ENCODE measurements at places on chromosomes 5 and 9.

- no peak for DNase-seq
Measured at GRCh38 chr5:100761192-100761591, 141.9 kb downstream of the ST8SIA4 start.

DNA sequence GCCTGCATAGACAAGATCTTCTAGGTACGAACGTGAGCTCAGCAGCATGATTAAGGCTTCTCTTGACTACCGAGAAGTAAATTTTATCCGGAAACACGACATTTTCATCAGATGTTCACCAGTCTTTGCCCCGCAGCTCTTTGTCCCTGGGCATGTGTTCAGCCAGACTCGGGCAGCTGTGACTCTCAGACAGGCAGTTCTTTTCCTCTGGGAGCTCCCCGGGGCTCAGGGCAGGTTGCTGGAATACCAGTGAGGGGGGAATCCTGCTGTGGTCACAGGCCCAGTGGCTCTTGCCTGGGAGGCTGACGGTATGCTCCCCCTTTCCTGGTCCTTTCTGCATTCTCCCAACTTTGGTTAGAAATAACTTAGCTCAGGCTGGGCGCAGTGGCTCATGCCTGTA is 186.1 kb downstream of the GNA14 start:
- no peak for DNase-seq

DNA sequence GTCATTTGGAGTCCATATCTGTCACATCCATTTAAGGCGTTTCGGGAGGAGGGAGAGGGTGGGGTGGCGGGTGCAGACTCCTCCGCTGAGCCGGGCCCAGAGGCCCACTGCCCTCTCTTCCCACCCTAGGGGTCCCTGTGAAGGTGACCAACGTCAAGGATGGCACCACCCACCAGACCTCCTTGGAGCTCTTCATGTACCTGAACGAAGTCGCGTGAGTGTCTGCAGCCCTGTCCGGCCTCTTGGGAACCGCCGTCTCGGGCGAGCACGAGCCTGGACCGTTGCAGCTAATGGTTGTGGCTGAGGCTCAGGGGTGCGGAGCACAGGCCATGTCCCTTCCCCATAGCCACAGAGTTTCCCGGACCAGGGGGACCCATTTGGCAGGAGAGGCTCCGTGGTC is 34.8 kb downstream of the ASS1 start:
- no peak for DNase-seq

GRCh38 chr9:5718296-5719032 is 89.6 kb downstream of the RIC1 start:
- DNase-seq: no peak

DNA sequence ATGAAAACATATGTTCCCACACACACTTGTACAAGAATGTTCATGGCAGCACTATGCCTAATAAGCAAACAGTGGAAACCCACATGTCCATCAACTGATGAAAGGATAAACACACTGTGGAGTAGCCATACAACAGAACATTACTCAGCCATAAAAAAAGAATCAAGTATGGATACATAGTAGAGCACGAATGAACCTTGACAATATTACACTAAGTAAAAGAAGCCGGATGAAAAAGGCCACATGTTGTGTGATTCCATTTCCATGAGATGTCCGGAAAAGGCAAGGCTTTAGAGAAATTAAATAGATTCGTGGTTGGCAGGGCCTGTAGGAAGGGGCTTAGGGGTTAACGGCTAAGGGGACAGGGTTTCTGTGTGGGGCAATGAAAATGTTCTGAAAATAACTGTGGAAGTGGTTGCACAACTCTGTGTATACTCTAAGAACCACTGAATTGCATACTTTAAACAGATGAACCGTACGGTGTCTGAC is 51.4 kb downstream of the COL23A1 start:
- no peak for DNase-seq

DNA sequence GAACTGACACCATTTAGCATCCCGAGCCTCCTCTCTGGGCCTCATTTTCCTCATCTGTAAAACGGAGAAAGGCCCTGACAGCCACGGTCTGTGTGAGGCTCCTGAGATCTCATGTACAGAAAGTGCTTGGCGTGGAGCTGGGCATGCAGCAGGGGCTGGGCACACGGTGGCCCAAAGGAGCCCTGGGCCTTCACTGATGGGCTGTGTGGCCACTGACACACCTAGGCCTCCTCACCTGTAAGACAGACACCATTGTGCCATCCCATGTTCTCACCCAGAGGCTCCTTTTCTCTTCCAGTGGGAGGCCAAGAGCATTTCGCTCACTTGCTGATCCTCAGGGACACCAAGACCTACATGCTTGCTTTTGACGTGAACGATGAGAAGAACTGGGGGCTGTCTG is 1.6 kb downstream of the ORM1 start:
- DNase-seq: no peak

DNA sequence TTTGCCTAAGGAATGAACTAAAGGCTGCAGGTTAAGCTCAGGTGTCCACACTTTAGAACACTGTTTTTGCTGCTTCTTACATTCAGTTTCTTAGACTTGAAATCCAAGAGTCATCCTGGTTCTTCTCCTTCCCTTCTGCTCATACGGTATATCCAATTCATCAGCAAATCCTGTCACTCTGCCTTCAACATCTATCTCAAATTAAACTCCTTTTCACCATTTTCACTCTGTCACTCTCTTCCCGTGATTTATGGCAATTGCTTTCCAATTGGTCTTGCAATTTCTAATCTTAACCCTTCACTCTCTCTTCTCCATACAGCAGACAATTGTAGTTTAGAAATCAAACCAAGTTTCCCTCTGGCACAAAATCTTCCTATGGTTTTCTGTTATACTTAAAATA is 182.9 kb downstream of the MRPS30 start:
- no peak for DNase-seq

- DNase-seq: no peak
Measured at GRCh38 chr5:111746791-111747190, 10.2 kb downstream of the NREP start.

- no peak for DNase-seq
Measured at GRCh38 chr5:169826618-169827017, 153.7 kb downstream of the INSYN2B start.

GRCh38 chr5:35415309-35415708 is 185.0 kb upstream of the PRLR start:
- no peak for DNase-seq

GRCh38 chr9:112382501-112383364 is 2.8 kb downstream of the HSDL2 start:
- DNase-seq: no peak

DNA sequence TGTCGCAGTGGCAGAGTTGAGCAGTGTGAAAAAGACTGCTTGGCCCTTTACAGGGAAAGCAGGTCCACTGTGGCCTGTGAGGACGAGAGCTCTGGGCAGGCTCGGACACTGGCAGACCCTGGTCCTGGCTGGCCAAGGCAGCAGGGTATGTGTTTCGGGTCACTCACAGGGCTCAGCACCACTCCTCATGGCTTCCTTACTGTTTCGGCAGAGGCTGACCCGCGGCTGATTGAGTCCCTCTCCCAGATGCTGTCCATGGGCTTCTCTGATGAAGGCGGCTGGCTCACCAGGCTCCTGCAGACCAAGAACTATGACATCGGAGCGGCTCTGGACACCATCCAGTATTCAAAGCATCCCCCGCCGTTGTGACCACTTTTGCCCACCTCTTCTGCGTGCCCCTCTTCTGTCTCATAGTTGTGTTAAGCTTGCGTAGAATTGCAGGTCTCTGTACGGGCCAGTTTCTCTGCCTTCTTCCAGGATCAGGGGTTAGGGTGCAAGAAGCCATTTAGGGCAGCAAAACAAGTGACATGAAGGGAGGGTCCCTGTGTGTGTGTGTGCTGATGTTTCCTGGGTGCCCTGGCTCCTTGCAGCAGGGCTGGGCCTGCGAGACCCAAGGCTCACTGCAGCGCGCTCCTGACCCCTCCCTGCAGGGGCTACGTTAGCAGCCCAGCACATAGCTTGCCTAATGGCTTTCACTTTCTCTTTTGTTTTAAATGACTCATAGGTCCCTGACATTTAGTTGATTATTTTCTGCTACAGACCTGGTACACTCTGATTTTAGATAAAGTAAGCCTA is 15.7 kb downstream of the SQSTM1 start:
- DNase-seq: no peak

GRCh38 chr5:38809388-38810359 is 36.1 kb upstream of the OSMR start:
- DNase-seq: peak; percentile 70

- no peak for DNase-seq
Measured at GRCh38 chr5:133829786-133830185, 138.6 kb downstream of the C5orf15 start.

- no peak for DNase-seq
Measured at GRCh38 chr5:97042996-97043395, 99.4 kb downstream of the LIX1 start.

DNA sequence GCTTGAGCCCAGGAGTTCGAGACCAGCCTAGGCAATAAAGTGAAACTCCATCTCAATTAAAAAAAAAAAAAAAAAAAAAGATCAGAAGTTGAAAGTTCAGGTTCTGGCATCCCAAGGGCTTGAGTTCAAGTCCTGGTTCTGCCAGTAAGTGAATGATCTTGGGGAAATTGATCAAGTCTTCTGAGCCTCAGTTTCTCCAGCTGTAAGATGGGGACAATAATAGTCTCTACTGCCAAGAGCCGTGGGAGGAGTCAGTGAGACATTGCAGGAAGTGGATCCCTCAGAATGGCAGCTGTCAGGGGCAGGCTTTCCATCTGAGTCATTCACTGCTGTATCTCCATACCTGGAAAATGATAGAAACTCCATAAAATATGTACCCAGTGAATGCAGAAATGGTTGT is 37.8 kb upstream of the FUBP3 start:
- peak; percentile 37 for DNase-seq

DNA sequence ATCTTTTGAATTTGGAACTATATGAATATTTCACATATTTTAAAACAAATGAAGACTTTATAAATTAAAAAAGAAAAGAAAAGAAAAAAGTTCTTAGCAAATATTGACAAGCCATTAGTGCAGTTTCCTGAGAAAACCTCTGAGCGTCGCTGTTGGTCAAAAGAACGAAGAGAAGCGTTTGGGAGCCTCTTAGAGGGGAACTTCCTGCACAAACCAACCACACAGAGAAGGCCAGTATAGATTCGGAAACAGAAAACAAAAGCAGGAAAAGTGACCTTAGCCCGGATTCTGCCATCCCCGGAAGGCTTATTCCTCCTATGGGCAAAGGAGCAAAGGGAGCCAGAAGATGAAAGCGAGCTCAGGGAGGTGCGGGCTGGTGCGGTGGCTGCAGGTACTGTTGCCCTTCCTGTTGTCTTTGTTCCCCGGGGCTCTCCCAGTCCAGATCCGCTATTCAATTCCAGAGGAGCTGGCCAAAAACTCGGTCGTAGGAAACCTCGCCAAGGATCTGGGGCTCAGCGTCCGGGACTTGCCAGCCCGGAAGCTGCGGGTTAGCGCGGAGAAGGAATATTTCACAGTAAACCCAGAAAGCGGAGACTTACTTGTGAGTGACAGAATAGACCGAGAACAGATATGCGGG is at the start of gene PCDHGB2:
Gene PCDHGB2, plus strand, starts transcription at position 205 of the 637 bp plus-strand sequence. Its CDS starts 142 bp downstream, at position 347.
- peak; percentile 24 for DNase-seq

- DNase-seq: no peak
Measured at GRCh38 chr5:122615146-122615545, 159.7 kb upstream of the SNX2 start.

DNA sequence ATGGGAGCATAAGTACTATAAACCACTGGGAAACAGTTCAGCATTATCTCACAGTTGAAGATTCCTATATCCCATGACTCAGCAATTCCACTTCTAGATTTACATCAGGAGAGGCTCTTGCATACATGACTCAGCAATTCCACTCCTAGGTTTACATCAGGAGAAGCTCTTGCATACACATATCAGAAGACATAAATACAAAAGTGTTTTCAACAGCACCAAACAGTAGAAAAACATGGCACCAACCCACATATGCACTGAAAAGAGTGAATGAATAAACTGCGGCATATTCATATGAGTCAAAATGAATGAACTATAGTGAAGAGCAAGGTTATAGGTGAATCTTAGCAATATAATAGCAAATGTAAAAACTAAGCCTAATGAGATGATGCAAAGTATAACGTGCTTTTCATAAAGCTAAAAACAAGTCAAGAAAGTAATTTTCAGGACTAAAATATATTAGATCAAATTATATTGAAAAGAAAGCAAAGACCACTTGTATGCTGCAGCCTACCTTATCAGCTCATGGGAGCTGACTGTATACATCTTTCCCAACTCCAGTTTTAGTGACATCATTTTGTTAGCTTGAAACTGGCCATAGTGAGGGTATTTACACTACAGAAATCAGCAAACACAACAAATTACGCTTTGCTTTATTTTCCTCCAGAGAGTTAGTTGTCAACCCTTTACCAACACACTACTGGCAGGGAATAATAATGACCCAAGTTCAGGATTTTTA is 95.8 kb downstream of the ANKRD18B start:
- DNase-seq: no peak

DNA sequence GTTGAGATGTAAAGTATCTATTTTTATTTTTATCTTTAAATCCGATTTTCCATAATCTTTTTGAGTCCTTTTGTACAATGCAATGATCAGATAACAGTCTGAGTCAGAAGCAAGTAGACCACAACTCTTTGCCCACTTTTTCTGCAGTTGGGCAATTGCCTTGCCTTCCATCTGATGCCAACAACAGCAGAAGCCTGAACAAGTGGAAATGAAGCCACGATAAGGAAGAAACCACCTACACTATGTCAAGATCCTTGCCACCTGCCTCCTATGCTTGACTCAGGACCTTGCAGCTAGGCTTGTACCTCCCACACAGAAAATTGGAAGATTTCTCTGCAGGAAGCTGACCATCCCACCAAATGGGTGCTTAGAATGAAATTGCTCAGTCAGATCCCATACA is 78.6 kb downstream of the ANXA1 start:
- DNase-seq: no peak

DNA sequence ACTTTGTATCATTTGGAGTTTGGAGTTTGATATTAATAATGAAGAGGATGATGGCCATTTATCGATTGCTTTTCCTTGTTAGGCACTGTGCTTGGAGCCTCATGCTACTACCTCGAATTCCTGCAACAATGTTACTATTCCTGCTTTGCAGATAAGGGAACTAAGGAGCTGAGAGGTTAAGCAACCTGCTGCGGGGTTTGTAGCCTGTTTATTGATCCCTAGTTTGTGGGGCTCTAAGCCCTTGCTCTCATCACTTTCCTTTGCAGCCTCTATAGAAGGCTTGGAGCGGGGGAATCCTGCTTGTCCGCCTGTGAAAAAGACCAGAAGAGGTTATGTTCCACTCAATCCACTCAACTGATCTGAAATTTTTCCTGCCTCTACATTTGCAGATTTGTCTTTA is 15.8 kb downstream of the ARHGEF28 start:
- DNase-seq: no peak

DNA sequence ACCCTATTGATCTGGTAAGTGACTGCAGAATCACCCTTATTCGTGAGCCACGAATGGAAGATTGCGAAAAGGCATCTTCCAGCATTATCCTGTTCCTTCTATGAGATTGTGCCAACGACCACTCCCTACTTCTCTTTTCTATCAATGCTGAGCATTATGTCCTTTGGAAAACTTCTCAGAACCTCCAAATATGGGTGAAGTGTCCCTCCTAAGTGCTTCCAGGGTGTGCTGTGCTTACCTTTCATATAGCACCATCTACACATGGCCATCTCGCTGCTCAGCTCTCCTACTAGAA is 14.7 kb upstream of the LCP2 start:
- DNase-seq: no peak

All from Jurkat, Clone E6-1 (cell line).